ENCODE measurements at places on chromosomes 1 and 21.

DNA sequence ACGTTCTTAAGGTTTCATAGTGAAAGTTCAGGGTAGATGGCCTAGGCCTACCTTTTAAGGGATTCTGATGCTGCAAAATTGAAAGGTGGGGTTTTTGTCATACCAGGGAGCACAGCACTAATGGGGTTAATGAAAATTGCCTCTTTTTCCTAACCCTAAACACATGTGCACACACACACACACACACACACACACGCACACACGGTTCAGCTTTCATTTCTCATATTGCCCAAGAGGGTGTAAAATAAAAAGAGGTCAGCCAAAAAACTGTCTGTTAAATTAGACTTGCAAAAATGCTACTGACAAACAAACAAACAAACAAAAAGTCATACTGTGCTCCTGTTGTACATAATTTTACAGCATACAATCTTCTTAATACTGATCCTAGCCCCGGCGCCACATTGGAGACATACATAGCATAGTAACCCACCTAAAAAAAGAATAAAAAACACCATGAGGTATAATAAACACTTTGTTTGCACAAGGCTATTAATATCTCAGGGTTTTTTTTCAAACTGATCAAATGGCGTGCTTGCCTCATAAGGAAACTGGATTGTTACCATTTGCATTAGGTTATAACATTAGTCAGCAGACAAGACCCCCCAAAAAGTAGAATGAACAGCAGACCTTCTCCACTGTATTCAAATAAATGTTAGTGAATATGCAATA is 69.1 kb downstream of the TGFB2 start:
- DNase-seq: no peak

DNA sequence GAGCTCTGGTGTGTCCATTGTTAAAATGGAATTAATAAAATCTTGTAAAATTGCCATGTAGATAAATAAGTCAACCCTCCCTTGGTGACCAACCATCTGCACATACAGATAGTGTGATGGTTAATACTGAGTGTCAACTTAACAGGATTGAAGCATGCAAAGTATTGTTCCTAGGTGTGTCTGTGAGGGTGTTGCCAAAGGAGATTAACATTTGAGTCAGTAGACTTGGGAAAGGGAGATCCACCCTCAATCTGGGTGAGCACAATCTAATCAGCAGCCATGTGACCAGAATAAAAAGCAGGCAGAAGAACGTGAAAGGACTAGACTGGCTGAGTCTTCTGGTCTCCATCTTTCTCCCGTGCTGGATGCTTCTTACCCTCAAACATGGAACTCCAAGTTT is 174.8 kb downstream of the LTN1 start:
- DNase-seq: no peak

DNA sequence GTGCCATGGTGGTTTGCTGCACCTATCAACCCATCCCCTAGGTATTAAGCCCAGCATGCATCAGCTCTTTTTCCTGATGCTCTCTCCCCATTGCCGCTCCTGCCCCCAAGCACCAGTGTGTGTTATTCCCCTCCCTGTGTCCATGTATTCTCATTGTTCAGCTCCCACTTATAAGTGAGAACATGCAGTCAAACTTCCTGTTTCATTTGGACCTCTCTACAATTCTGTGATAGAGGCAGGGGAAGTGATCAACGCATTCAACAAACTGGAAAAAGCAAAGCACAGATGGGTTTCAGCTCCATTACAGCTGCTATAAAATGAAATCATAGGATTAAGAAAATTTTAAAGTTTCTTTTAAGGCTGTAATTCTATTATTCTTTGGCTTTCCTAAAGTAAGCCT is 23.3 kb upstream of the CD55 start:
- DNase-seq: peak; percentile 52

GRCh38 chr1:54996359-54996868 is 2.3 kb upstream of the BSND start:
- peak; percentile 67 for DNase-seq

DNA sequence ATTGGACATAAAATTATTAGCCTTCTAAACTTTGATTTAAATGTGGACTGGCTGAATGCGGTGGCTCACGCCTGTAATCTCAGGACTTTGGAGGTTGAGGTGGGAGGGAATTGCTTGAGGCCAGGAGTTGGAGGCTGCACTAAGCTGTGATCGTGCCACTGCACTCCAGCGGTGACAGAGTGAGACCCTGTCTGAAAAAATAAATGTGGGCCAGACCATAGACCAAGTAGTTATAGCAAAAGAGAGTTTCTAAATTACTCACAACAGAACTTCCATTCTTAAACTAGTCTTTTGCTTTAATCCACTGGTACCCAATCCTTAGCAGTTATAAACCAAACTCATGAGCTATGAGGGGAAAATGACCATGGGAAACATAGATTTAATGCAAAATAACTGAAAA is 35.2 kb downstream of the RAP1A start:
- no peak for DNase-seq

GRCh38 chr1:33848205-33848937 is 15.5 kb upstream of the HMGB4 start:
- no peak for DNase-seq

DNA sequence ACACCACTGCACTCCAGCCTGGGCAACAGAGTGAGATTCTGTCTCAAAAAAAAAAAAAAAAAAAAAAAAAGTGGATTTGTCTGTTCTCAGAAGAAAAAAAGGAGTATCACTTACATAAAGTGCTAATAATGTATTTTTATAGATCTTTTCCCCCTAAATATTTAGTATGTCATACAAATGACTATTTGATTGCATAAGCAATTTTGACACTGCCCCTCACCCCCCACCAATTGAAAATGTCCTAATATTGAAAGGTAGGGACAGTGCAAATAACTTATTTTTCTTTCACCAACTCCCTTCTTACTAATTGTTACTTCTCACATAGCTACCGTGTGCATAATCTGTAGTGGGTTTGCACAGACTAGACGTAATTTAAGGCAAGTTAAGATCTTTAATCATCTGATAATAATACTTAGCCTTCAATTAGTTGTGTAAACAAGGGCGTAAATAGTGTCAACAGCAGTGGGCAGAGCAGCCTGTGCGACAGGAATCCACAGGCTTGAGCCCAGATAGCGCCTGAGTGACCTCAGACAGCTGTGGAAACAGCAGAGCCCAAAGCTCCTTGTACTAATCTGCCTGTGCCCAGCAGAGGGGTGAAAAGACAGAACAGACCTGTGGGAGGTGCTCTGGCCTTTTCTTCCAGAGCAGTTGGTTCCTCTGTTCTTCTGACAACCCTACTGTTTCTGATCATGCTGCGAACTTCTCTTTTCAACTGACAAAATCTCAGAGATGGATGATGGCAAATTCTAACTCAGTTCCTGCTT is 4.5 kb upstream of the IER5 start:
- DNase-seq: peak; percentile 84

- DNase-seq: no peak
Measured at GRCh38 chr1:98702976-98703375, 41.5 kb downstream of the SNX7 start.

- no peak for DNase-seq
Measured at GRCh38 chr1:237071641-237072420, 29.8 kb downstream of the RYR2 start.

GRCh38 chr1:152906023-152906565 is 2.3 kb upstream of the IVL start:
- no peak for DNase-seq

- no peak for DNase-seq
Measured at GRCh38 chr1:115233598-115233997, 104.5 kb downstream of the NGF start.

GRCh38 chr1:198498881-198499280 is 41.6 kb downstream of the ATP6V1G3 start:
- DNase-seq: no peak

DNA sequence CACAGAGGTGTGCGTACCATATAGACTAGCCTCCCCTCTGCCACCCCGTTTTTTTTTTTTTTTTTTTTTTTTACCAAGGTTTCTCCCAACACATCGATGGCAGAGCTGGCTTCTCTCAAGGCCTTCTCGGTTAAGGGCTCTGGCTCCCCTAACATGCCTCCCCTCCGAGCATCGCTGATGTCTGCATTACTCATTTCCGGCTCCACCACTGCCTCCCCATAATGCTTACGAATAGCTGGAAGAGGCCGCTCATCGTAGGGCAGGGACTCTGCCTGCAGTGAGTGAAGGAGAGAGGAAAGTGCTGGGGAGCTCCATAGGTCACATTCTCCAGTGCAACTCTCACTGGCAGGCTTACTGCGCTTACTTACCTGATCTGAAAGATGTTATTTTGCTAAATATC is 20.6 kb downstream of the CEP104 start:
- DNase-seq: no peak

GRCh38 chr1:29333008-29333407 is 96.7 kb downstream of the PTPRU start:
- DNase-seq: no peak

DNA sequence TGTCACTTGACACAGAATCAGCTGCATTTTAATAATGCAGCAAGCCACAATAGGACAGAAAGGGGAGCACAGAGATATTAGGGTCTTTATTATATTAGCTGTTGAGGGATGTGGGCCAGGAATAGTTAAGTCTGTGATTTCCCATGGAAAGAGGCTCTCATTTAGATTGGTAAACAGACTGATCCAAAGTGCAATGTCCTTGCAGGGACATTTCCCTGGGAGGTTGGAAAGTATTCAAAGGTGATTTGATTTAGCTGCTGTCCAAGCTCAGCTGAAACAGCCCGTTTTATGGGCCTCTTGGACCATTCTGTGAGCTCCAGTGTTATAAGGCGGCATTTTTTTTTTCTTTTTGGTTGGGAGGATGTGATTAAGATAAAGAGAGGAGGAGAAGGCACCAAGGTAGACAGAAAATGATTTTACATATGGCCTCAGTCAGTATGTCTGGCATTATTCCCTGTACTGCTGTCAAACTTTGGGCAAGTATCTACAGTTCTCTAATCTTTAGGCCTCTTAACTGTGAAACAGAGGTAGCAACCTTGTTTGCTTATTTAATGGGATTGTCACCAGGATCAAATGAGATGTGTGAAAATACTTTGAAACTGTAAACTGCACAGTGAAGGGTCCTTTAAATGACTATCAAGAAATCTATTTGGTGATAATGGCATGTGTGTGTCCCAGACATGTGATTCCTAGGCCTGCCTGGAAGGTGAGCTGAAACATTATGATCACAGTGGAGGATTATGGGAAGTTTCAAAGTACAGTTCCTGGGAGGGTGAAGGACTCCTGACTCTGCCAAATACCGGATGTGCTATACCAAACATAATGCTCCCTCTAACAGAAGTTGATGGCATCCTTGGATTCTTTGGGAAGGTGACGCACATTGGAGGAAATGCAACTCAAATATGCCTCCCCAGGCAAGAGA is 62.2 kb downstream of the NOS1AP start:
- DNase-seq: no peak

GRCh38 chr1:114344656-114345055 is 166.3 kb downstream of the TRIM33 start:
- DNase-seq: no peak

DNA sequence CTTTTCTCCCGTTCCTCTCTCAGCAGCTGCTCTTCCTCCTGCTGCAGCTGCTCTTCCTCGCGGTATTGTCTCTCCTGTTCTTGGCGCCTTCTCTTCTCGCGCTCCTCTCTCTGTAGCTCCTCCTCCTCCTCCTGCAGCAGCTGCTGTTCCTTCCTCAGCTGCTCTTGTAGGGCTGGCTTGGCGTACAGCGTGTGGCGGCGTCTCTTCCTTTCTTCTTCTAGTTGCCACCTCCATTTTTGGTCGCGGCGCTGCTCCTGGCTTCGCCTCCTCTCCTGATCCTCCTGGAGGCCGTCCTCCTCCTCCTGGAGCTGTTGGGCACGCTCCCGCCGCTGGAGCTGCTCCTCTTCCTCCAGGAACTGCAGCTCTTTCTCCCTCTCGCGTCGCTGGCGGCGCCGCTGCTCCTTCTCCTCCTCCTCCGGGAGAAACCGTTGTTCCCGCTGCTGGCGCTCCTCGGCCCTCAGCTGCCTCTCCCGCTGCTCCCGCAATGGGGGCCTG is 4.8 kb downstream of the TCHH start:
- DNase-seq: peak; percentile 28

GRCh38 chr1:119452091-119452490 is 37.1 kb downstream of the HSD3B2 start:
- DNase-seq: no peak

DNA sequence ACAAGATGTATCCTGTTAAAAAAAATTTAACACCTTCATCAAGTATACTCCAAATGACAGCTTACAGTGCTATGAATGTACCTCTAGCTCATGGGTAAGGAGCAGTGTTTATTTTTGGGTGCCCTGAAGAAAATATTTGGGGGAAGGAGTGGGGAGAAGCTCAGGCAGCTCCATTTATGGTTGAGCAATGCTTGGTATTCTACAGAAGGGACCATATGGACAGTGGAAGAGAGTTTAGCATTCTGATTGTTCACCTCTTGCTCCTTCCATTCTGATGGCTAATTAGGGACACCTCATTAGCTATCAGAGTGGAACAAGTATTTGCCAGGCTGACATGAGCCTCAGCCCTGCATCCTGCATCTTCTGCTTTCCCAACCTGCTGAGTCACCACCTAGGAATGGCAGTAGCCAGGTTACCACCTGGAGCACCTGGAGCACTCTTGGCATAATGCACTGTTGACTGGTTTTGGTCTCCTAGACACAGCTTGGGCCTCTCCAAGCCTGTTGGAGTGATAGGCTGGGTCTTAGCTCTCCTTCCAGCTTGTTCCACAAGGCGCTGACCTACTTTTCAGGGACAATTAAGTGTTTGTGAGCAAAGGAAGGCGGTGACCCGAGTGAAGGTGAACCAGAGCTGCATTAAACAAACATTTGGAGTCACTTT is 62.0 kb upstream of the MACF1 start:
- no peak for DNase-seq

DNA sequence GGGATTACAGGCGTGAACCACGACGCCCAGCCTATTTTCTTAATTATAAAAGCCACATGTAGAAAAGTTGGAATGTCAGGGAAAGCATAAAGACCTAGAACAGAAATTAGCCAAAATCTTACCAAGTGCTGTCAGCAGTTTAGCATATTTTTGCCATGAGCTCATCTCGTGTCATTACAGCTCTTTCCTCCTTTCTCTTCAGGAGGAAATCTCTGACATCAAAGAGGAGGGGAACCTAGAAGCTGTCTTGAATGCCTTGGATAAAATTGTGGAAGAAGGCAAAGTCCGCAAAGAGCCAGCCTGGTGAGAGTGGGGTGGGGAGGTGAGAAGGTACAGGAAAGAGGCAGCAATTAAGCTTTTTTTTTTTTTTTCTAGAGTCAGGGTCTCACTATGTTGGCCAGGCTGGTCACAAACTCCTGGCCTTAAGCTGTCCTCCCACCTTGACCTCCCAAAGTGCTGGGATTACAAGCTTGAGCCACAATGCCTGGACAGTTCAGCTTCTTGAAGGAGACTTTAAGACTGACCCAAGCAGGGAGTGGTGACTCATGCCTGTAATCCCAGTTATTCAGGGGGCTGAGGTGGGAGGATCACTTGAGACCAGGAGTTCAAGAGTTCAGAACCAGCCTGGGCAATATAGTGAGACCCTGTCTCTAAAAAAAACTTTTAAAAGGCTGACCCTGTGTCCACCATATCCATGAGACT is 8.4 kb upstream of the BGLAP start:
- no peak for DNase-seq
